Stimulated activated CD8-positive, alpha-beta memory T cell treated with anti-CD3 and anti-CD28 coated beads, Interleukin-7, amount 100 ng/mL, for 4 hours (primary cell): ENCODE measurements at places on chromosomes 12 and 14.
A peak's percentile ranks its signal among the peaks of the same experiment; 100 is the strongest.

- DNase-seq = no peak
Measured at GRCh38 chr14:21987937-21988336, 314.3 kb upstream of the OR4E1 start.

DNA sequence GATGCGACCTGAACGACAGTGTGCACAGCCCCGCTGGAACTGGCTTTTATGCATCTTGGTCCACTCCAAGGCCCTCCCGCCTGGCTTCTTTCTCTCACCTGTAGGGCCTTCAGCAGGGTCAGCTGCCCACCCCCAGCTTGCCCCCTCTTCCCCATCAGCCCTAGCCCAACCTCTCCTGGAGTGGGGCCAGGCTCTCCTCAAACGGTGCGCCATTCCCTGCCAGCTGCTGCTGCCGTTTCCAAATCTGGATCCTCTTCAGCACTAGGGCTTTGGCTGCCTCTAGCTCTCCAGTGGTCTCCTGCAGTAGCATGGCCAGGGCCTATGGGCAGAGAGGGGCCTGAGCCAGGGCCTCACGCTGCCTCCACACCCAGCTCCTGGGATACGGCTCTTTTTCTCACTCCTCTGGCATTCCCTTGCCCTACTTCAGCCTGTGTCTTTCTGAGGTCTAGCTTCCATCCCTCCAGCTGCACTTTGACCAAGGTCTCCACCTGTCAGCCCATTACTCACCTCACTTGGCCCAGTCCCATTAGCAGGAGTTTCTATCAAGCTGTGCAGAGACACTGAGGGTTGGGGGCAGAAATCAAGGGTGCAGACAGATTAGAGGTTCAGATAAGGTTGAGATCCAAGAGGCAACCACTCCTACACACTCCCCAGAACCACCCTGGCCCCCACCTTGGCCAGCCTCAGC lies 5.0 kb downstream of the STAT6 start:
- DNase-seq = no peak

DNA sequence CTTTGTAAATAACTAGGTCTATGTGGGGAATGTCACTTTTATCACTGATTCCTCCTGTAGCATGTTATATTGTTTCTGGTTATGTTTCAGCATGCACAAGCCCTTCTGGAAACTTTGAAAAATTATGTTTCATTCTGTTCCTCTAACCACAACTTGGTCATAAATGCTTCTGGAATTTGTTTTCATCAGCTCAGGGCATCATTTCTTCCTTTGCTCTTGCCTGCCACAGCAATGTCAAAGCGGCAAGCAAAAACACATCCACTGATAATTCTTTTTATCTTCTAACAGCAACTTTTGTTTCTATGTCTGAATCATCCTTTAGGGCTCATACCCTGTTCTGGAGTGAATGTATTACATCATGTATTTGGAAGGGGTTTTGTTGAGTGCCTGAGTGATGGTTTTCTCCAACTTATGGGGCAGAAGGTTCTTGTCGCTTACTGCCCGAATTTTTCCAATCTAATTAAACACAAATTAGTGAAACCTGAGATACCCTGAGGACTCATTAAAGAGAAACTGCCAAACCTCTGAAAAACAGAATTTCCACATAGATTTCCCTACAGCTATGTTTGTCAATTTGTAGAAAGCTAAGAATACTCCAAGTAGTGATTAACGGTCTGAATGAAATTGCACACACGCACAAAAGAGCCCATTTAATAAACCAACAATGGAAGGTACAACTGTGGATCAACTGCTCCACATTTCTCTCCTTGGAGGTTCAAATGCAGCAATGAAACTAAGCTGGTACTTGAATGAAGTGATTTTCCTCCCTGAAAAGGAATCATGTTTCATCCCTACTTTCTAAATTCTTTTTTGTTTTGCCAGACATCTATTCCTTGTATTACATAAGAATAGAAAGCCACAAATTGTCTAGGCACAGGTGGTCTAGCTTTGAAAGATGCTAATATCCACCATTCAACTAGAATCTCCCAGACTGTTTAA lies 173.5 kb upstream of the KRR1 start:
- no peak for DNase-seq

DNA sequence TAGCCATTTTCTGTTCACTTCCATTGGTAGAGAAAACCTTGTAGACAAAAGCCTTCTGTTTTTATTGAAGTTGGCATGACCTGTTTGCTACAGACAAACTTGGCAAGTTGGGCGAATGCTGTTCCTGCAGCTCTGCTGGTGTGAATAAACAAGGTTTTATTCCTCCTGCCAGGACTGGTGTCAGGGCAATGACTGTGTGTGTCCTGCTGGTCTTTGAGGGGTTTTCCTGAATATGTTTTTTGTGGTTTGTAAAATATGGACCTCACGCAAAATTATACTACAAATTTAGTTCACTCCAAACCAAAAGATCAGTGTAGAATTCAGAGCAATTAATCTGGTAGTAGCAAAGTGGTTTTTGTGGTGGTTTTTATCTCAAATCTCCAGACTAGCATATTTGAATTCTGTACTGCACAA lies 140.8 kb downstream of the ERC1 start:
- no peak for DNase-seq

GRCh38 chr12:93226361-93226760 lies 151.4 kb upstream of the NUDT4 start:
- DNase-seq = no peak

GRCh38 chr12:87841935-87842334 lies 187.3 kb downstream of the C12orf50 start:
- no peak for DNase-seq

DNA sequence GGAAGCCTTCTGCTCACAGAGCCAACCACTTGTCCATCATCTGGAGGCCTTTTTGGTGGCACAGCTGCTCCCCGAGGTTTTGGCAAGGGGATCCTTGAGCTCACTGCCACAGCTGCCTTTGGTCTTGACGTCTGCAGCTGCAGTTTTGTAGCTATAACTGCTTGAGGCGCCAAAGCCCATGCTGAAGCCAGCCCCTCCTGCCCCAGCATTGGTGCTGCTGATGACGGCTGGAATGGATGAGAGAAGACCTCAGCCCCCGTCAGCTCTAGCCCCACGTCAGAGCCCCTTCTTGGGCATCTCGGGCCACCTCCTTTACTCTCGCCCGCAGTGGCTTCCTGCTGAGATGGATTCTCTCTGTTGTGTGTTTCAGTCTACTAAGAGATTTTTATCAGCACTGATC lies 12.3 kb upstream of the KRT74 start:
- DNase-seq = peak; percentile 29

DNA sequence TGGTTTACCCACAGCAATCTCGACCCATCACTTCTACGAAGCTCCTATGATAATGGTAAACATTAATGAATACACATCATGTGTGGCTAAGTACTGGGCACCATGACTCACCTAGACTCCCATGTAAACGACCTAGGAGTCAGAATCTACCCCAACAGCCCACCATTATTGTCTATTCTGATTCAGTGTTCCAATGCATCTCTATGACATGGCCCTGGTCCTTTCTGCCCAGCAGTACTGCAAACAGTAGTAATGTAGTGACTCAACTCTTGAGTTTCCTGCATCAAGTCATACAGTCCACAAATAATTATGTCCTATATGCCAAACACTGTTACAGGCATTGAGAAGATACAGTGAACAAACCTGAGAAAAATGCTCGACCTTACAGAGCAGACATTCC lies 14.6 kb downstream of the GTF2A1 start:
- DNase-seq = no peak

DNA sequence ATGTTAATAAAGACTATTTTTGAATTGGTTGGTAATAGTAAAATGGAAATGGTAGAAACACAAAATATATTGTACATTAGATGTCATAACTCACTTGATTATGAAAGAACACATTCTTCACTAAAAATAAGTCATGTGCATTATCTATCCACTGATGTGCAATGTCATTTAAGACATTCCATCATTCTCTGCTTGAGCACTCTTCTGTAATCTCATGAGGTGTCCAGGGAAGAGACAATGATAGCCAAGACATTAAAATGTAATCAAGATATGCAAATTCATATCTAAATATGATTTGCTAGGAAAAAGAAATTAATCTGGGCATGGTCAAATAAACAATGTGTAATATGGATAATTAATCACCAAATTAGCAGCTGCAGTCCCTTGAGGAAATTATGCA lies 422.5 kb downstream of the BTG1 start:
- DNase-seq = no peak

DNA sequence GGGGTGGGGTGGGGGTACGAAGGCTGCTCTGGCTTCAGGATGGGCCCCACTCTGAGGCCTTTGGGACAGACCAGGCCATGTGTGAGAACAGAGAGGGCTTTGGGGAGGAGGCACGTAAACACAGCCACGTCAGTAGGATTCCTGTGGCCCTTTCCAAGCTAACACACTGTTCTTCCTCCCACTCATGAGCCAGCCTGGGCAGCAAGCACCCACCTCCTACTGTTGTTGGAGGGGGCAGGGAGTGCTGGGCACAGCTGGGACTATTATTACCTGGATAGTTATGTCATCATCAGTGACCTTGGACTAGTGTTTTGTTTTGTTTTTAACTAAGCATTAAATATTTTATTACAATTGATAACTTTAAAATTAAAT lies 5.3 kb downstream of the CHGA start:
- no peak for DNase-seq

DNA sequence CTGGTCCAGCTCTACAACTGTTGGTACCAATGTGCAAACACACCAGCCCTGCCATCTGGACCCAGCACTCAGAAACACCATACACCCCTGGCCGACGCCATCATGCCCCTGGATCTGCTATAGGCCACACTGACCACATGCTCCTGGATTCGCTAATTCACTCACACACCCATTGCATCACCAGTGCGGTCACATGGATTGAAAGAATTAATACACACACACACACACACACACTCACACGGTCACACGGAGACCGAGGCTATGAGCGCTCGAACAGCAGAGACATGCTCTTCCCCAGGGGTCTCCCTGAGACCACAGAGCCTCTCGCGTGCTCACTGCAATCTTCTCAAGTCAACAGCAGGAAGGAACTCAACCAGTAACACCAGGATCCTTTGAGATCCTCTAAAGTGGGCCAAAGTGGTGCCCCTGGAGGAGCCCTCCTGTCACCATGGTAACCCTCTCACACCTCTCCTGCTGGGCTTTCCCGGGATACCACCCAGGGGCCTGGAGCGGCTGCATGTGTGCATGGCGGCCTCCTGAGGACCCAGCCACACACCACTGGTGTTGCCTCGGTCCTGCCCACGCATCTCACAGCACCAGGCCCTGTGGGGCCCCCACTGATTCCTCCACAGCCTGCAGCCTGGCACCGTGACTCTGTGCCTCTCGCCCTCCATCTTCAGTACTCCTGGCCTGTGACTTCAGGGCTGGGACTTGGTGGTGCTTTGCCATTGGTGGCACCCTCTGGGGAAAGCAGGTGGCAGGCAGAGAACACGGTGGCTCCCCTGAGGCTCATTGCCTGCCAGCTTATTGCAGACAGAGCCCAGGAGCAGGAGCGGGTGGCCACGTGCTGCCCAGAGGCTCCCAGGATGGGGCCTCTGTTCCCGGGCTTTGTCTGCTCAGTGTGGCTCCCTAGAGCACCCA lies 15.1 kb downstream of the LRTM2 start:
- DNase-seq = no peak

DNA sequence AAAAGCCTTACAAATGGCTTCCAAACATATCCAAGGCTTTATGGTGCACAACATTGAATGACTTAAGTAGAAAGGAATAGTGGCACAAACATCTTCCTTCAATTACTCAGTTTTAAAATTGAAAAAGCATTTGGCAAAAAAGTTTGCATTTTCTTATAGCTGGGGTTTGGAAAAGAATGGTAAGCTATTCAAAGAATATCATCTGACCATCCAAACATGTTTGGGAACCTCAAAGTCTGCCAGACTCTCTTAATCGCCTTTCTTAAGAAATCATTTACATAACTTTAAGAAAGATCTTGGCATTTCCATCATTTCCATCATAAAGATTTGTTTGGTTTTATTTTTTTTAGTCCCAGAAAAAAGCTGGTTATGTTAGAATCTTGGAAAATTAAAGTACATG lies 210.1 kb upstream of the PELI2 start:
- no peak for DNase-seq

- DNase-seq = no peak
Measured at GRCh38 chr14:26873362-26873960, 275.6 kb upstream of the NOVA1 start.

DNA sequence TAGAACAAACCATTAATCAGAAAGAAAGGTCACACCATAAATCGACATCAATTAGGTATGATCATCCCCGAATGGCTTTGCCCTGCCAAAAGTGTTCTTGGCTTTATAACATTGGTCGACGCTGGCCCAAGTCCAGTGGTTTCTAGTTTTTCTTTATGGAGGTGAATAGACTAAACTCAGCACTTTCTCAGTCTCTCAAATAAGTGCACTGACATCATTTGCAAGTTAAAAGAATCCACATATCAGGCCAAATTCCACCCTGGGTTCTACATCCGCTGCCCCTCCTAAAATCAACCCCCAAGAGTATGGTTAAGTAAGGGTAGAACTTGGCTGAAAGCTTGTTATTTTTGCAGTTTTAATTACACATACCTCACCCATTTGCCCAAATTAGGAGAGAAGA lies 314.3 kb downstream of the C12orf75 start:
- DNase-seq = no peak

- no peak for DNase-seq
Measured at GRCh38 chr14:54775486-54776140, 127.0 kb downstream of the GCH1 start.

GRCh38 chr12:121110211-121110940 lies 22.3 kb upstream of the P2RX7 start:
- DNase-seq = peak; percentile 62

DNA sequence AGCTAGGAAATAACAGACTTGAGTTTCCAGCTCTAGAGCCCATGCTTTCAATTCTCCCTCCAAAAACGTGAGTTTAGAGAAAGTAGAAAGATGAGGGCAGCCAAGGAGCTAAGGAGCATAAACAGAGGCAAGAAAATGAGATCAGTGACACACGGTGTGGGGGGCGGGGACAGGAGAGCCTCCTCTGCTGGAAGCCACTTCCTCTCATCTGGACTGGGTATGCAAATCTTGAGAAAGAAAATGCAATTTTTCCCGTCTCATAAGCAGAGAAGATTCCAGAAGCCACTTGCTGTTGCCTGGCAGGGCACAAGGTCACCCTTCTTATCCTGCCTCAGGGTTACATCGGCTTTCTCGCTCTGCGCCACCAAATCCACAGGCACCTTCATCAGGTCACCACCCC lies 6.0 kb downstream of the OR10P1 start:
- no peak for DNase-seq

DNA sequence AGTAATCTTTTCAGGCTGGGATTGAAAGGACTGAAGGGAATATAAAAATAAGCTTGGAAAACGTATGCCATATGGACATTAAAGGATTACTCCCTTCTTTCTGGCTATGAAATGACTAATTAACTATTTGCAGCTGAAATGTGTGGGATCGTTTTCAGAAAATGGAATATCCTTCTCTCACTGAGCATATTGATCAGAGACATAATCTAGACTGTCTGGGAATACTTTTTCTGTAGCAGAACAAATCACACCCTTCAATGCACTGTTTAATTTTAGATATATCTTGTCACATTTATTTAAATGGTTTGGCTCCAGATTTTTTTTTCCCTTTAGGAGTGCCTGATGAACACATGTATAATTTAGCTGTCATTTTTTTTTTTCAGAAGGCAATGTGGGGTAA lies 10.8 kb upstream of the ACTR10 start:
- no peak for DNase-seq
